ENCODE measurements at places on chromosomes 13 and 19.

- peak; percentile 84 for DNase-seq
These were observed 26.3 kb upstream of the SIGLEC11 start for GRCh38 chr19:49987159-49987698.

DNA sequence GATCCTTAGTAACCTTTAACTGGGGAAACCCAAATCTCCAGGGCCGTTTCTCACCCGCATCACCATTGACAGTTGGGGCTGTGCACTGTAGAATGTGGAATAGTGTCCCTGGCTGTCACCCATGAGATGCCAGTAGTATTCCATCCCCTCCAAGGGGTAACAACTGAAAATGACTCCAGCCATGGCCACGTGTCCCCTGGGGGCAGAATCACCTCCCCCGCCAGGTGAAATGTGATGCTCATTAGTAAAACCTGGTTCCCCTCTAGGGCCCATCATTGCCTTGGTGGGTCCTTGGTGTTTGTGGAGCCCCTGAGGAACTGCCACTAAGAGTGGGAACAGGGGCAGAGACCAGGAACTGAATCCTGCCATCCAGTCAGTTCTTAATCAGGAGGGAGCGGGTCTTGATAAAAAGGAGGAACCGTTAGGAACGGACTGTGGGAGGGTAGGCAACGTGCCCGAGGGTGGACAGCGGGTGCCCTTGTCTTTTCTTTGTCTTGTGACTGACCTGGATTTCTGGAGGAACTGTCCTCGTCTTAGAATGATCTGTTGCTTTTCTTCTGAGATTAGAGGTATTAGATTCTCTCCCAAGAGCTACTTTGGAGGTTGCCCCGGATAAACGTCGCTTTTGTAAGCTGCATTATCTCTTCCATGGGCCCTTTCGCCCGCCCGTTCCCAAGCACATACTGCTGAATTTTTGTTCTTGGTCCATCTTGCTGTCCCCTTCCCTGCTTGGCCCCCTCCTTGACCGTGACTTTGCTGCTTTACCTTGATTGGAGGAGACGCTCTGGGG, 3.5 kb downstream of the MYO9B start:
- DNase-seq: no peak

DNA sequence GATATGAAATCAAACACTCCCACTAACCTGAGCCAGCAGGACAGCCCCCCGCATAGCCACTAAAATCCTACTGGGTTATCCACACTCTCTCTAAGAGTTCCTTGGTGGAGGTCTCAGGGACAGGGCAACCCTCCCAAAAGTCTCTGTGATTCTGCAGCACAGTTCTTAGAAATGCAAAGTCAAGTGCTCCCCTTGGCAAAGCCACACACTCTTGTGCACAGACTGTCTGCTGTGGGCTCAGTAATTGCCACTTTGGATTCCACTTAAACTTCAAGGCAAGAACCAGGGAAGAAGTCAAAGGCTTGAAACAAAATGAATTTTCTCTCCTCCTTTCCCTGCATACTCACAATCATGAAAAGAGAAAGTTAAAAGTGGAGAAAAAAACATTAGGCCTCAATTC, 61.5 kb downstream of the DOCK9 start:
- DNase-seq: no peak

GRCh38 chr13:55214841-55215345, 1925.8 kb upstream of the PRR20A start:
- no peak for DNase-seq

GRCh38 chr13:33322965-33323668, 37.6 kb upstream of the STARD13 start:
- DNase-seq: no peak

DNA sequence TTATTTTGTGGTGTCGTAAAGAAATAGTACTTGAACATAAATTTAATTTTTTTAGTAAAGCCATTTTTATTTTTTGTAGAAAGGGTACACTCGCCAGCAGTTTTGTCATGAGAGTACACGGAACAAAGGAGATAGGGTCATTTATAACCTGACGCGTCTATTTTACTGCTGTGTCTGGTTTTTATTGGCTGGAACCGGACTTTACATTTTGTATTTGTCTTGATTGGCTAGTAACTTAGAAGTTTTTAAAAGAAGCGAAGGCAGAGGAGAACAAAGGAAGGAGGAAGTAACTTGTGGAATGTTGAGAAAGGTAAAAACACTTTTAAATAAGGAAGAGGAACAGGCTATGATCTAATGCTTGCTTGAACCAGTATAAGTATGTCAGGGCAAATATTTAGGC, 43.5 kb downstream of the TRPM4 start:
- DNase-seq: no peak

DNA sequence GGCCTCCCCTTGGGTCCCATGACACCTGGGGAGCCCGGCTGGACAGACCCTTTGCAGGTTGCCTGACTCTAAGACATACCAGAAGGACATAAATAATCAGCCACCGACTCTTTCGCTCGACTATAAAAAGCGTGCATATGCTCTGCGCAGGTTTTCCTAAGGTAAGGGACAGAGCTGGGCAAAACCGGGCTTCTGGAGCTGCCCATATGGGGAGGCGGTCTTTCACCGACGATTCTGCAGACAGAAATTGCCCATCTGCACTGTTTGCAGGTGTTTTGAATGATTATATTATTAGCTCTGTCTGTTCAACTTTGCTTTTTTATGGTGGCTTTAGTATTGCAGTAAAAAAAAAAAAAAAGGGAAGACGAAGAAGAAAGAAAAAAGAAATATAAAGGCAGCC, 347.2 kb downstream of the TSHZ3 start:
- DNase-seq: no peak

GRCh38 chr13:46025157-46025556, 27.4 kb downstream of the ZC3H13 start:
- DNase-seq: no peak

GRCh38 chr19:55339105-55339888, at the start of gene KMT5C:
Gene KMT5C, plus strand, starts transcription at chr19:55339876. Its CDS starts 2,061 bp downstream, at chr19:55341937.
- peak; percentile 100 for DNase-seq

- peak; percentile 44 for DNase-seq
These were observed 8.3 kb downstream of the CACTIN start for GRCh38 chr19:3618144-3618810.

DNA sequence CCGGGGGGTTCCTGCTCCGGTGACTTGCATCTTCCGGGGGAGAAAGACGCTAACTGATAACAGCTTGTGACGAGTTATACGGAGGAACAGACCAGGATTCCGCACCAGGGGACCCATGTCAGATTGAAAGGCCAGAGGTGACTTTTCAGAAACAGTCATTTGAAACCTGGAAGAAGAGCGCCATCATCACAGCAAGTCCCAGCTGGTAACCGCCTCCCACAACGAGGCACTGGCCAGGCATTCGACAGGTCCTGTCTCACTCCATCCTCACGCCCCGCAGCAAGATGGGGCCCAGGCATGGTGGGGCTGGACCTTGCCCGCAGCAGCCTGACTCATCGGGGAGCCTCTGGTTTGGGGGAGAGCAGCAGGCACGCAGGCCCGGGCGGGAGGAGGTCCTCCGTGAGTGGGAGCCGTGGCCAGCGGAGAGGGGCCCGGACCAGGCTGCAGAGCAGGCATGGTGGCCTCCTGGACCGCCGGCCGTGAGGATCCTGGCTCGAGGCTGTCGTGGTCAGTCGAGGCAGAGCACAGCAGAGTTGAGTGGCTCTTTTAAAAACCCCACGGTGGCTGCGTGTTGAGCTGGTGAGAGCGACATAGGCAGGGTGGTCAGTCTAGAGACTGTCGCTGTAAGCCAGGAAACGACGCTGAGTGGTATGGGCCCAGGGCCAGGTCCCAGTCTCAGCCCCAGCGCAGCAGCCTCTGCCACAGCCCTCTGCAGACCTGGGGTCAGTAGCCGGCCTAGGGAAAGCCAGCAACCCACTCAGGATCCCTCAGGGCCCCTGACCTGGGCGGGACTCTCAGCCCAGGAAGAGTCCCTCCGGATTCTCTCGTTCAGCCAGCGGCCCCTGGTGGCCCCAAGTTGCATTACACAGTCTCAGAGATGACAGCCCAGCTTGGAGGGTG, 94.9 kb upstream of the MCF2L start:
- no peak for DNase-seq

DNA sequence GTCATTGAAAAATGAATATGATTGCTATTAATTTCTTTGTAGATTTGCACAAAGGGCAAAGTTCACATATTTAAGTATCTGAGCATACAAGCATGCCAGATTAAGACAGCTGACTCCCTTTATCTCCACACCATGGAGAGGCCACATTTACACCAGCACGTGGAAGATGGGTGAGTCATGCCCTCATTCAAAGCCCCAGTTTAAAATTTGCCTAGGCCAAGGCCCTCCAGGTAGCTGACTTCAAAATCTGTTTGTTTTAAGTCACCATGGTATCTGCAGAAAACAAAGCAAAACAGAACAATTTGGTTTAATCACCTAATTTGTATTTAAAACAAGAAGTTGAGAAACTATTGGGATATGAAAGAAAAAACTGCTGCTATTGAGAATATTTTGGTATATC, 109.2 kb downstream of the ESD start:
- DNase-seq: peak; percentile 21

DNA sequence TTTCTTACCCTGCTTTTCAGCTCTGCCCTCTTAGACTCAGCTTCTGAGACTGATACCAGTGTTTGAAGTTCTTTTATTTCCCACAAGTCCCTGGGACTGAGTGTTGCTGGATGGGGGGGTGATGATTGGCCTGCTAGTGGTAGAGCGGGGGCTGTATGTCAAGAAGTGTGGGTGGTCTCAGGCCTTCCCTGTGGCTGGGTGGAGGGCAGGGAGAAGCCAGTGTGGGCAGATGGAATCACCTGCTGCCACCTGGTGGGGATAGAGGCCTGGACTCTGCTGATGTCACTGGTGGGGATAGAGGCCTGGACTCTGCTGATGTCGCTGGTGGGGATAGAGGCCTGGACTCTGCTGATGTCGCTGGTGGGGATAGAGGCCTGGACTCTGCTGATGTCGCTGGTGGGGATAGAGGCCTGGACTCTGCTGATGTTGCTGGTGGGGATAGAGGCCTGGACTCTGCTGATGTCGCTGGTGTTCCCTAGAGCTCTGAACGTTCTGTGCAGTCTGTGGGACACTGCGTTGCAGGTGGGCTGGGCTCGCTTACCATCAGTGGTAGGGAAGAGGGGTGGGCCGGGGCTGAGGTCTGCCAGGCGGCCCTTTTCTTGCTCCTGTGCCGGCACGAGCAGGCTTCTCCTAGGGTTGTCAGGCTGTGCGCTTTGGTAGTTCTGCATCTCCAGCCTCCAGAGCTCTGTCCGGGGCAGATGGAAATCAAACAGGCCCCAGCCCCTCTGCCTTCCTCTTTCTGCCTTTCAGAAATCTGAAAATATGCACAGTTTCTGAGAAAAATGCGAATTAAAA, 101.3 kb downstream of the ARHGEF7 start:
- DNase-seq: peak; percentile 32

DNA sequence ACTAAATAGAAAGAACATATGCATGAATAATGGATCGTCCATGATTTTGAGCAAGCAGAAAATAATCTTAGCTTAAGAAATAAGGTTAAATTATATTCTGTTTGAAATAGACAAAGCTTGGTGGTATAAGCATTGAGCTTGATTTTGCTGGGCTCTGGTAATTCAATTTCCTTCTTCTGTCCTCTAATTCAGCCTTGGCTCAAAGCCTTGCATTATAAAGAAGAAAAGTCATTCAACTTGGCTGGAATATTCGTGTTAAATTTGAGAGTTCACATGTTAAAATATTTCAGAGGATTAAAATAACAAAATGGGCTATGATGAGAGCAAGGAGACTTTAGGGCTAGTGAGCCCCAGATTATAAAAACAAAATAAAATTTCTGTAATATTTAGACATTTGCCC, 415.4 kb upstream of the PCDH20 start:
- no peak for DNase-seq

DNA sequence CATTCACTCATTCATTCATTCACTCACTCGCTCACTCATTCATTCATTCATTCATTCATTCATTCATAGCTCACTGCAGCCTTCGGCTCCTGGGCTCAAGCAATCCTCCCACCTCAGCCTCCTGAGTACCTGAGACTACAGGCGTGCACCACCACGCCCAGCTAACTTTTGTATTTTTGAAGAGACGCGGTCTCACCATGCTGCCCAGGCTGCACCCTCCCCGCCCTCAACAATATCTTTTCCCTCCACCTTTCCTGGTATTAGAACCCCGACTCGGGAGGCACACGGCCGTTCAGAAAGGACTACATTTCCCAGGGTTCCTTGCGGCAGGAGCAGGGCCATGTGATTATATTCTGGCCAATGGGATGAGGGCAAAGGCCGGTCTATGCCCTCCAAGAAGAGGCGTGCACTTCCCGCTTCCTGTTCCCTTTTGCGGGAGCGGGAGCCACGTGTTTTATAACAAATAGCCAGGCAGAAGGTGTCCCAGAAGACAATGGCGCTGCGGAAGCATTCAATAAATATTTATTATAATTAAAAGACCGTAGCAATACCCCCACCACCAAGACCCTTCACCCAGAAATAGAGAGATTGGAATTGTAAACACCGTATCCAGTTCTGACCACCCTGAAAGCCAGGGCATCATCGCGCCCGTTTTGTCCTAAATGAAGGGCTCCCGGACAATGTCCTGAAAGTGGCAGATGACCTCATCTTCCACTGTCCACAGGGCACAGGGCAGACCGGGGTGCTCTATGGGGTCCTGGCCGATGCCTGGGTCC, 15.9 kb downstream of the TICAM1 start:
- DNase-seq: peak; percentile 67

- DNase-seq: no peak
These were observed 3.5 kb downstream of the KEAP1 start for GRCh38 chr19:10499550-10500246.

DNA sequence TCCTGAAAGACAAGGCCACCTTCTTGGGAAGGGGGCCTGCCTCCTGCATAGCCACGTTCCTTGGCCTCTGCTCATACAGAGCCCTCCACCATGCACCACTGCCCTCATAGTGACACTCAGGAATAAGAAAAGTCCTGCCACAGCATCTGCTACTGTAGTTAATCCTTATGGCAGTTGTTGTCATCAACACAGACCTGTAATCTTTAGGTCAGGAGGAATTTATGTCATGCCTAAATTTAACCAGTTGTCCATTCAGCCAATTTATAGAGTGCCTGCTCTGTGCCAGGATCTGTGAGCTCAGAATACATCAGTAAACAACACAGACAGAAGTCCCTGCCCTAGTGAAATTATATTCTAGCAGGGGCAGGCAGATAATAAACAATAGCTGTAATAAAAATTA, 44.4 kb downstream of the FAM124A start:
- no peak for DNase-seq

DNA sequence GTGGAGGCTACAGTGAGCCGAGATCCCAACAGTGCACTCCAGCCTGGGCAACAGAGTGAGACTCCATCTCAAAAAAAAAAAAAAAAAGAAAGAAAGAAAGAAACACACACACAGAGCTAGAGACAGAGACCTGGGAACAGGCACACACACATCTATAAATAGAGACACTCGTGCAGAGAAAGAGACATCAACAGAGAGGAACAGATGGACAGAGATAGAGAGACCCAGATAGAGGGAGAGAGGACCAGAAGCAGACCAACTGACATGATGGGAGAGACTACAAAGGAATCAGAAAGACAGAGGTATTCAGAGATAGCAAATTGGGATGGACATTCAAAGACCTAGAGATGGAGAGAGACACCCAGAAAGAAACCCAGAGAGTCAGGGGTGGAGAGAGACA, 2.1 kb upstream of the CA11 start:
- DNase-seq: no peak

GRCh38 chr19:9871626-9872338, 36.7 kb downstream of the PIN1 start:
- no peak for DNase-seq

- no peak for DNase-seq
These were observed 543.1 kb upstream of the SLITRK5 start for GRCh38 chr13:87128036-87128435.
